KBM-7 (cell line): ENCODE measurements at places on chromosomes 6 and 20.

DNA sequence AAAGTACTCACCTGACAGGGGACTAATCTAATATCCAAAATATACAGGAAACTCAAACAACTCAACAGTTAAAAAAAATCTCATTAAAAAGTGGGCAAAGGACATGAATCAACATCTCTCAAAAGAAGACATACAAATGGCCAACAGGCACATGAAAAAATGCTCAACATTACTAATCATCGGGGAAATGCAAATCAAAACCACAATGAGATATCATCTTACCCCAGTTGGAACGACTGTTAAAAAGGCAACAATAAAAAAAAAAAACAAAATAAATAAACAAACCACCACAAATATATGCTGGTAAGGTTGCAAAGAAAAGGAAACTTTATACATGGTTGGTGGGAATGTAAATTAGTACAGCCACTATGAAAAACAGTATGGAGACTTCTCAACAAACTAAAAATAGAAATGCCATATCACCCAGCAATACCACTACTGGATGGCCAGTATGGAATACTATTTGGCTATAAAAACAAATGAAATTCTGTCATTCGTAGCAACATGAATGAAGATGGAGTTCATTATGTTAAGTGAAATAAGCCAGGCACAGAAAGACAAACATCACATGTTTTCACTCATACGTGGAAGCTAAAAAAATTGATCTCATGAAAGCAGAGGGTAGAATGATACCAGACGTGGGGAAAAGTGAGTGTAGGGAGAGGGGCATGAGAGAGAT, 6.6 kb downstream of the SIRPB2 start:
- no peak for DNase-seq

- DNase-seq: no peak
Measured at GRCh38 chr20:36546111-36546736, 4.9 kb downstream of the MYL9 start.

DNA sequence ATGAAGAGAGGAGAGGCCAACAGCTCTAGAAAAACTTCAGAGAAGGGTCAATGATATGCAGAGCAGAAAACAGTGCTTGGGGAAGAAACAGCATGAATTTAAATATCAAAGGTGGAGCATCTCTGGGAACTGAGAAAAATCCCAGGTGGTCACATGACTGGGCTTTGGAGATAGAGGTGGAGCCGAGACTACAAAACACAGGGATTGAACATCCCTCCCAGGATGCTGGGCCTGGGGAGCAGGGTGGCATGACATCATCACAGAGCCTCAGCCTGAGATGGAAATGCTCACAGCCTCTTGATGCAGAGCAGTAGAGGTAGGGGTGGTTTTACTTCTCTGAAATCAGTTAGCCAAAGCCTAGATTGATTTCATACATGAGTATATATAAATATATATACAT, 529.5 kb downstream of the PRKN start:
- DNase-seq: no peak

DNA sequence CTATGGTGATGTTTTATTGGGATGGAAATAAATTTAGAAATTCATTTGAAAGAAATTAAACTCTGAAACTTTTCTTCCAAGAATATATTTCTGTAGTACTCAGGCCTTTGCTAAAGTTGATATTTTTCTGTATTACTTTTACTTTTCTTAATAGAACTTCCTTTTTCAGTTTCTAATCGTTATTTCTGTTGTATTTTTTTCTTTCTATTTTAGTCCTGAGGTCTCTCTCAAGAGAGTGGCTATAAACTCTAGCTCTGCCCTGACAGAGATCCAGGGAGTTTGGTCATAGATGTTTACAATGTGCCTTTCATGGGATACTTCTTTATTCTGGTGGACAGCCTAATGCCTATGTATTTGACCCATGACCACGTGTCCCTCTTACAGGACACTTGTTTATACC, 51.0 kb downstream of the OR2B6 start:
- DNase-seq: no peak

DNA sequence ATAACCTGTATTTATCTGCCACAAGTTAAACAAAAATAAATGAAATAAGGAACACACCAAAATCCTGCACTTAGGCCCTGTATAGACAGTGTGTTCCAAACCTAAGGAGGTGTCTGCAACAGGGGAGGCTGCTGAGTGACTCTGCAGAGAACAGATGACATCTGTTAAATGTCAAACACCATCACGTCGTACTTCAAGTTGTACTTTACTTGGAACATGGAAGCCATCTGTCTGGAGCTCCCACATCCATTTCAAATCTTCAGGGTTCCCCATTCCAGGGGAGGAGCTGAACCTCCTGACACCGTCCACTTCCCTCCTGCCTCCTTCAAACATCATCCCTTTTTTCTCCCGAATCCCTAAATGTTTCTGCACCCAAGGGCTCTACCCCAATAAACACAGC, 1.8 kb upstream of the MAP7 start:
- DNase-seq: no peak

DNA sequence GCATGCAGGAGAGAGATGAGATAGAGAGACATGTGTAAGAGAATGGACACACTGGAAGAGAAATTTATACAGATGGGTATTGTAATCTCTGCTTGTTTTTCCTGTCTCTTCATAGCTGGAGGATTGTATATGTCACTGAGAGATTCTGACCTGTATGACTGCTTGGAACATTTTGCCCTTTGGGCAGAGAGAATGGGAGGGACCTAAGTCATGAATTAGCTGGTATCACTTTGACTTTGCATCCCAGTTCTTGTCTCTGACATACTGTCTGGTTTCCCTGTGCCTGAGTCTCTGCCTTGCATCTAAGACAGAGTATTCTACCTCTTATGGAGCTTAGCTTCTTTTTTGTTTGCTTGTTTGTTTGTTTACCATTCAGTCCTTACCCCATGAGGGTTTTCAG, 37.0 kb upstream of the ASCC3 start:
- no peak for DNase-seq

DNA sequence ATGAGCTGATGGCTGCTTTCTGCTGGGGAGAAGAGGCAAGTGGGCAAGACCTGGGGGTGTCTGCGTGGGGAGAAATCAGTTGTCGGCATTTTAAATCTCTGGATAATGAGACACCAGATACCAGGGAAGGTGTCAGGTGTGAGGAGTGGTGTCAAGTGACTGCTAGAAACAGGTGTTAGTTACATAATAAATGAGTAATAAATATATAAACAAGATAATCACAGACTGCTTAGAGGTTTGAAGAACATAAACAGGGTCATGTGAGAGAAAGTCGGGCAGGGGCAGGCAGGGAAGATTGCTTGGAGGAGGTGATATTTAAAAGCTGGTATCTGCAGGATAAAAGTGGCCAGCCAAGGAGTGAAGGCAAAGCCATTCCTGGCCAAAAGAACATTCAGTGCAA, 87.2 kb upstream of the RIN2 start:
- DNase-seq: no peak

DNA sequence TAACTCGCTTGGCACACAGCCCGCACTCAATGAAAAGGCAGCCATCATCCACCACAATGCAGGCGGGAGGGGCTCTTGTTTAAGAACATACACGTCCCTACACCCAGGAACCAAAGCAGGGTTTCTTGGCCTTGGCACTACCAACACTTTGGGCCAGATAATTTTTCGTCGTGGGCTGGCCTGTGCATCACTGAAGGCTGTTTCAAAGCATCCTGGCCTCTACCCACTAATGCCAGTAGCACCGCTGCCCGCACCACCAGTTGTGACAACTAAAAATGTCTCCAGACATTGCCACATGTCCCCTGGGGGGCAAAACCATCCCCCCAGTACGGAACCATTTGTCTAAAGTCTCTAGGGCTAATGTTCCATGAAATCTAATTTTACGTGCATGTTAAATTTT, 13.0 kb downstream of the UQCC2 start:
- no peak for DNase-seq
